ENCODE measurements at places on chromosomes 6 and 20.

GRCh38 chr20:56352345-56353055 is 6.3 kb upstream of the FAM210B start:
- no peak for DNase-seq

DNA sequence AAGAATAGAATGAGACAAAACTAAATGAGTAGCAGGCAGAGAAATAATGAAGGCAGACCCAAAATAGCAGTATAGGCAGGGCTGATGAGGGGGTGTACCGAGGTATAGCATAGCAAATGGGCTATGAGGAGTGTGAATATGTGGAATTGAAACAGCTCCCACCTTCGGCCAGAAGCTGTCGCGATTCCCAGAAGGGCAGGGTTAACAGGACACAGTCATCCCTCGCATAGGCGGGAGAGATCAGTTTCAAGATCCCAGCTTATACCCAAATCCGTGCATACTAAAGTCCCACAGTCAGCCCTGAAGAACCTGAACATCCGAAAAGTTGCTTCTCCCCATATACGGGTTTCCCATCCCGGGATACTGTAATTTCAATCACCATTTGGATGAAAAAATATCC is 82.7 kb downstream of the PTPRK start:
- no peak for DNase-seq

- DNase-seq, result no peak
Observed at GRCh38 chr6:170476360-170476759, 76.7 kb downstream of the PSMB1 start.

DNA sequence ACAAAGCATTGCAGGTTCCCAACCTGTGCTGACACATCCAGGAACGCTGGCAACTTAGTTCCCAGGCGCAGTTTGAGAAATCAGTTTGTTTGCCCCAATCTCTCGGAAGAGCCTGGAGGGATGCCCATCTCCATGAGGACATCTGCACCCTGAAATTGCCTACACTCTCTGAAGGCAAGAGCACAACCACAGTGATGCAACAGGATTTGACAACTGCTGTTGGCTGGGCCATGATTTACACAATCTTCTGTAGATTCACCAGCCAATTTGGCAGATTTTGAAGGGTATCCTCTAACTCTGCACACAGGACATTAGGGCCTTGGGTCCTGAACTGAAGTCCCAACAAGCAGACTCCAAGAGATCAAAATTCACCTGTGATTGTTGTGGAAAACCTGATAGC is 3.4 kb downstream of the APMAP start:
- peak; percentile 72 for DNase-seq

DNA sequence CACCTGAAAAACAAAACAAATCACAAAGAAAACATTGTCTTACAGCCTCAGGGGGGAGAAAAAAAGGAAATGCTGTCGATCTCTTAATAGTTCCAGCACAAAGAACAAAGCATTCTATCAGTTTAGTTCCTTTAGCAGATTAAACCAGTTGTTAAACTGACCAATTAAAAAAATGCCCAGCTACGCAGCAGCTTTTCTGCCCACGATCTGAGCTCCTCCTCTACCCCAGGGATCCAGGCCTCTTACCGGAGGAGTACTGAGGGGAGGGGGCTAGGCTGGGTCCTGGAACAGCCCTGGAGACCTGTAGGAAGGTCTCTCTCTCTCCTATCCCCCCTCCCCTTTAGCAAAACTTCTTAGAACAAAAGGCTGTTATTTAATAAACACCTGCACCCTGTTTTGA is 13.4 kb downstream of the PTK7 start:
- no peak for DNase-seq

DNA sequence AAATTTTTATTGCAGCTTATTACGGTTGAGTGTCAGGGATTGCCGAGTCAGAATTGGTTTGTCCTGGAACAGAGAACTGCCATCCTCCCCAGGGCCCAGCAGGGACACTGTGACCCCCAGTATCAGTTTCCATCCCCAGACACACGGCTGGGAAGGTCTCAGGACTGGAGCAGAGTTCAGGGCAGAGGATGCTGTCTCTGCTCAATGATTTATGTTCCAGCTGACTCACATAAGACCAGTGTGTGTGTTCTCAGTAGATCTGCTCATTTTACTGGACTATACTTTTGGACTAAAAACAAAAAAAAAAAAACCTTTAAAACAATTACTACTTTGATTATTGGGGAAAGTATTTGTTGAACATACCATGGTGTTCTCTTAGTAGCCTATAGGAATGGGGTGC is 44.2 kb downstream of the FNDC1 start:
- no peak for DNase-seq

- DNase-seq, result peak; percentile 64
Observed at GRCh38 chr20:45080867-45081624, 19.9 kb downstream of the KCNS1 start.

DNA sequence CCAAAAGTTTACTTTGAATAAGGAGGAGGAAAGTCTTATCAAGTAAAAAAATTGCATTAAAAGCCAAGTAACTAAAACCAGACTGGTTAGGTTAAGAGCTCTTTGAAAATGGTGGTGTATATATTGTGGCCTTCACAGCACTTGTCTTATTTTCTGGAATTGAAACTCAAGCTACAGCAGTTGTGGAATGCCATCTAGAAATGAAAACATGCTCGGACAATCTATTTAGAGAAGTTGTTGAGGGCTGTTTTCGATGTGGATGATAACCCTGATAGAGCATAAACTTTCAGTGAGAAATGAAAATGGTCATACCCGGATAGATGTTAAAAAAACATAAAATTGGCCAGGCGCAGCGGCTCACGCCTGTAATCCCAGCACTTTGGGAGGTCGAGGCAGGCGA is 47.0 kb downstream of the ARID1B start:
- DNase-seq, result no peak

DNA sequence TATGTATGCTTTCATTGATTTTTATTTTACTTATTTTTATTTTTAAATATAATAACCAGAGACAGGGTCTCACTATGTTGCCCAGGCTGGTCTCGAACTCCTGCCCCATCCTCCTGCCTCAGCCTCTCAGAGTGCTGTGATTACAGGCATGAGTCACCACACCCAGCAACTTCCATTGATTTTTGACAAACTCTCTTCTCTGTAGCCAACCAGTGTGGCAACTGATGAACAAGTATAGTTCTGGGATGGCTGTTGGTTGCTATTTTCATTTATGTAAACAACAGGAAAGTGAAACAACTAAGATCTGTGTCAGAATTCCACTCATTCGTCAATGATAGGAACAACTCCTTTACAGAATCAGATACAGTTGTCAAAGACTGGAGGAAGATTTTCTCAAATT is 356.7 kb upstream of the JARID2 start:
- DNase-seq, result peak; percentile 70

- DNase-seq, result peak; percentile 92
Observed at GRCh38 chr20:45087814-45088213, 13.1 kb downstream of the KCNS1 start.

- no peak for DNase-seq
Observed at GRCh38 chr6:46281110-46281509, 110.3 kb upstream of the ENPP5 start.

GRCh38 chr6:109383438-109383940 is 1.2 kb upstream of the CD164 start:
- no peak for DNase-seq

GRCh38 chr6:41717392-41717736 is 18.0 kb downstream of the TFEB start:
- DNase-seq, result no peak

GRCh38 chr6:13180538-13180937 is 147.8 kb downstream of the TBC1D7 start:
- no peak for DNase-seq

DNA sequence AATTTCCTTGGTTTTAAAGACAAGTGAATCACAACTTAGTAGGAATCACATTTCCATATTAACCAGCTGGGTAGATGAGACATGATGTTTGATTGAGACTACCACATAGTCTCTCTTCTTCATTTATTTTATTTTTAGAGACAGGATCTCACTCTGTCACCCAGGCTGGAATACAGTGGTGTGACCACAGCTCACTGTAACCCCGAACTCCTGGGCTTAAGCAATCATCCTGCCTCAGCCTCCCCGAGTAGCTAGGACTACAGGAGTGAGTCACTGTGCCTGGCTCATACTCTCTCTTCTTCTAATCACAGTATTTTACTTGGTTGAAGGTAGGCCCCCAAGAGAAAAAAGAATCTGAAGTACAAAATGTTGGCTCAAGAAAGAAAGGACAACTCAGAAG is 80.2 kb upstream of the ASF1A start:
- DNase-seq, result no peak

DNA sequence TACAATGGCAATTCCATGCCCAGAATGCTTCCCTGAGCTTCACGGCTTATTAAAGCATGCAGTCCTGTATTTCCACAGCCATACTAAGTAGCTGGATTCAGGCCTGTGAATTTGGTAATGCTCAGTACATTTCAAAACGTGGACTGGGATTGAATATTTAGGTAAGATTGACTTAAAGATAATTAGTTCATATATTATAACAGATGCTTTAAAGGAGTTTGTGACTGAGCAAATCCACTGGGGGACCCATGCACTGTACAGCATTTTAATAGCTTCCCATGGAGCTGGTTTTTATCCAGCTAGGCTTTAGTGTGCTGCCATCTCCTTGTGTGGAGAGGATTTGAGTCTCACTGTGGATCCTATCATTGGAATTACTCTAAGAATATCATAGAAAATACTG is 420.9 kb upstream of the FLRT3 start:
- peak; percentile 19 for DNase-seq

DNA sequence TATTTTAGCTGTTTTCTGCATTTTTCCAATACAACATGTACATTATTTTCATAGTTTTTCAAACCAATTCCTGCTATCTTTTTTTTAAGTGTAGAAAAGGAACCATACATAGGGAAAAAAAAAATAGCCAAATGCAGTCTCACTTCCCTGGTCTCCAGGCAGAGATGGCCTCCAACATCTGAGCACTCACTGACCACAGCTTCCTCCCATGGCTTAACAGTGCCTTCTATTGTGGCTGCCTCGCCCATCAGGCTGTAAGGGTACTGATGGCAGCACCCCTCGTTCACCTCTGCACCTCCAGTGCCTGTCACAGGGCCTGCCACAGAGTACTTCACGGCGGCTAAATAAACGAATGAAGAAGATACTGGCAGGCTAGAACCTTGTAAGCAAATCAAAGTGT is 591.1 kb downstream of the PTPRT start:
- no peak for DNase-seq

GRCh38 chr6:79435746-79436145 is 101.5 kb downstream of the LCA5 start:
- DNase-seq, result no peak

DNA sequence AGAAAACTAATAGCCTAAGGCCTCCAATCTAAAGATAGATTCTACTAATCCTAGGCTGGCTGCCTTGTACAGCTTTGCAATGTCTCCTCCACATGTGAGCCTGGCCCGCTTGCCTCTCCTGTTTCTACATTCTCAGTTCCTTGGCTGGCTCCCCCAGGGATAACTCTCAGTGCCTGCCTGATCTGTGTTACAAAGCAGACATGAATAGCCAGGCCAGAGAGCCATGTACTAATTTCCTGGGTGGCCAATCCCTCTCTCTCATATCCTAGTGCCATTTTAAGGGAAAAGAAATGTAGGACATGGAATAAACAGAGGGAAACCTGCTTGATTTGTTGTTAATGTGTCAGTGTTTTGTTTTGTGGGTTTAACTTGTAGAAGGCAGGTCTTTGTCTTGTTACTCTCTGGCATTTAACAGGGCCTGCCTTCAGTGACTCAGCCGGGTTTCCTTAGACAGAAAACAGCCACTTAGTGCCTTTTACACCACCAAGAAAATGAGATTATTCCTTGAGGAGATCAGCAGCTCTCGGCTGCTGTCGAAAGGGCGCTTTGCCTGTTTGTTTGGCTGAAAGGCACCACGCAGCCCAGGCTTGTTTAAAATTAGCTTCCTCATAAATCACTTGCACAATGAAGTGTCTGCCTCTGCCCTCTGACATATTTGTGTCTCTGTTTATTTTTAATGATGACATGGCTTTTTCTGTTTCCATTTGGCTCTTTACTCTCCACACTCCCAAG is 702.7 kb downstream of the MAFB start:
- DNase-seq, result peak; percentile 89

DNA sequence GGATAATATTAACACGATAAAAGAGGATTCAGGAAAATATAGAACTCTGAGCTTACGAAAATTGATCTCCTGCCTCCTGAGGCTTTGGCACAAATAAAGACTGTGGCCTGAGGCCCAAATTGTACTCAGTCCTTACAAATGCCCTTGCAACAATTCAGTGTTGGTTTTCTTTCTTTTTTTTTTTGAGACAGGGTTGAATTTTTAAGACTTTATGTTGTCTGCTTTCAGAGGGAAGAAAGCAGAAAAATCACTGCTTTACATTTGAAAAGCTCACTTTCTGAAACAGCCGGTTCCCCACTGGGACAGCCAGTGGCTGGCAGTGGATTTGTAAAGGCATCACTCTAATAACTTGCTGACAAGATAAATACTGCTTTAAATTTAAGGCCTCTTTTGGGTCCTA is 290.5 kb downstream of the SLC35F1 start:
- no peak for DNase-seq

DNA sequence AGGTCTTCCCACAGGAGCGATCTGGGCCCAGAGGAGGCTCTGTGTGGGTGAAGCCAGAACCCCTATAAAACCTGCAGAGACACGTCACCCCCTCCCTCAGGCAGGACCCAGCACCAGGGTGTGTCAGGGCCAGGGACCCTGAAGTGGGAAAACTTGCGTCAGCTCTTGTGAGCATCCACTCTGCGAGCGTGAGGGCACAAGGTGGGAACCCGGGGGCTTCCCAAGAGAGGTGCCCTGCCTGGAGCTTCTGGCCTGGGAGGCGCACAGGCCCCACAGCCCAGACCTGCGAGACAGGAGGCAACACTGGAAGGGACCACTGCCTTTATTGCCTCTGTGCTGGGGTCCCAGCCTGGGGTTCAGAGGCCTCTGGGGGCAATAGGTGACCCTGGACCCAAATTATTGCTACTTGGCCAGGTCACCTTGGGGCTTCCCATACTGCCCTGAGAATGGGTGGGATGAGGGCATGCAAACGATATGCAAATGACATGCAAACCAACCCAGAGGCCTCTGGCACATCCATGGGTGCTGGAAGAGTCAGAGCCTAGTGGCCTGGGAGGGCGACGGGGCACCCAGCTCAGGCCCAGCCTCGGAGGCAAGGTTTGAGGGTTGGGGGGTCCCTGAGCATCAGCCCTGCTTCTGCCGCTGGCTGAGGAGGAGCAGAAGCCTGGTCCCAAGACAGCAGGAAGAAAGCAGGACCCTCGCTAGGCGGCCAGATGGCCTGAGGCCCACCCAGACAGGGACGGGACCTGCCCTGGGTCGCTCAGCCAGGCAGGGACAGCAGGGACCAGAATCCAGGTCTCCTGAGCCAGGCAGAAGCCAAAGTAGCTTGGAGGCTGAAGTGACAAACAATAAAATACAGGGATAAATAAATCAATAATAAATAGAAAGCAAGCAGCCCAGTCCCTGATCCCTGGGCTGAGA is 5.1 kb upstream of the C20orf144 start:
- no peak for DNase-seq

DNA sequence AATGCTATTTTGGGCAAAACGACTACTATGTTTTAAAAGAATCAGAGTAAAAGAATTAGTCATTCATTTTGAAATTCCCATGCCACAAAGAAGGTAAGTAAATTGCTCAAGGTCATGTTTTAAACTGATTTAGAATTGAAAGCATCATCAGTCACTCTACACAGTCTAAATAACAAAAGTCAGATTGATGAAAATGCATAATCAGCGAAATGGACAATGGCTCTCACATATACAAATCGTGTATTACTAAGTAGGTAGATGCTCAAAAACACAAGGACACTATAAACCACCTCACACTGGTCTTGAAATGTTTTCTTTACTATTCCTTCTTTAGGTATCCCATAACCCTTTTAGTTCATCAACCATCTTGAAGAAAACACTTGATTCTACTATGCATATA is 135.4 kb downstream of the OPN5 start:
- no peak for DNase-seq

- no peak for DNase-seq
Observed at GRCh38 chr6:16446273-16446672, 207.9 kb downstream of the GMPR start.

Data from fibroblast of gingiva (primary cell).